ENCODE measurements at places on chromosomes 3 and 15.

- DNase-seq, result no peak
Observed at GRCh38 chr3:76986876-76987474, 52.9 kb upstream of the ROBO2 start.

DNA sequence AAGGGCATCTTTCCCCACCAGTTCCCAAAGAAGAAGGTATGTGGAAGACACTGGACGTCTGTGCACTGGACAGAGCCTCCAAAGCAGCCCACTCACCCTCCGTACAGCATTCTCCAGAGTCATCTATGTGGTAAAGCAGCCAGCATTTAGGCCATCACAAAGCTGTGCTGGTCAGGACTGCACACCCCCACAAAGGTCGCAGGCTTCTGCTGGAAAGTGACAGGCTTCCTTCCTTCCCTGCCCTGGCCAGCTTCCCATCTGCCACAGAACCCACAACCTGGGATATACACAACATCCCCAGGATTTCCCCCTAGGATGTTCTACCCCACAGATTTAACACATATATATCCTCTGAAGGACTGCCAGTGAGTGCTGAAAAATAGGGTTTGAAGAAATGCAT is 64.6 kb upstream of the GALNT15 start:
- no peak for DNase-seq

- no peak for DNase-seq
Observed at GRCh38 chr15:49902685-49903501, 216.1 kb downstream of the ATP8B4 start.

DNA sequence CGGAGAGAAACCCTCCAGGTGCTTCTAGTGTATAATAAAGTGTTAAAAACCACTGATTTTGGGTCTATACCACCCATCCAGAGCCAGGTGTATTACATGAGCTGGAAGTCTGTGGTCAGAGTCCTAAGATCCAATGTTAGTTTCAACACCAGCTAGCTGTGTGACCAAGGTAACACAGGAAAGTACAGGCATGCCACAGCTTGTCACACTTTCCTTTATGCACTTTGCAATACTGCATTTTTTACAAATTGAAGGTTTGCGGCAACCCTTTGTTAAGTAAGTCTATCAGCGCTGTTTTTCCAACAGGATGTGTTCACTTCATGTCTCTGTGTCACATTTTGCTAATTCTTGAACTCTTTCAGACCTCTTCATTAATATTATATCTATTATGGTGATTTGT is 201.3 kb upstream of the PRICKLE2 start:
- DNase-seq, result no peak

DNA sequence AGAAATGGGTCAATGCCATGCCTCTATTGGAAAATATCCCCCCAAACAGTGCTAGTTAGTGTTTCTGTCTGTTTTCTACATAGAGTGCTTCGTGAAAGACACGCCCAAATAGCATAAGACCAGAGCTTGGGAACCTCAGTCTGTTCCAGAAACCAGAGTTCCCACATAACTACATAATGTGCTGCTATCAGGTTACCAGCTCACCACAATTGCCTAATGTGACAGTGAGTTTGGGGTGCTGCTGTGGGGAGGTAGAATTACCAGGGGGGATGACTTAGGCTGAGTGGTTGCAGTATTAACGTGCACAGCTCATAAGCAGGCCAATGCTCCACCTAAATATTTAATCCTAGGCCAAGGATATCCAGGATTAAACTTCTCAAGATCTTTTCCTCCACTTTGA is 39.2 kb downstream of the DUT start:
- DNase-seq, result no peak

DNA sequence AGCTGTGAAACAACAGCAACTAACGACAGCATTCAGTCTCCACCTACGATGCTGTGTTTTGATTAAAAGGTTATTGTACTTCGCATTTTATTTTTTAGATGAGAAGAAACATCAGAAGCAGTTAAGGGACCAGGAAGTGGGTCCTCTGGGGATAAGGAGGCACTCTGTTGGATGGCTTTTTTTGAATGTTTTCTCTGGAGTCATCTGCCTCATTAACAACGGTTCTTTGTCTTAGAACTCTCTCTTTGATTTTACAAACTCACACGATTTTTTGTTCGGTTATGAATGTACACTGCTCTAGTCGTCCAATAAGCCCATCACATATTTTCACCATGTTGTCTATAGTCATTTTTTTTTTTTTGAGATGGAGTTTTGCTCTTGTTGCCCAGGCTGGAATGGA is 36.0 kb upstream of the ARPIN start:
- no peak for DNase-seq

GRCh38 chr3:134449951-134450350 is 35.8 kb downstream of the ANAPC13 start:
- DNase-seq, result no peak

GRCh38 chr3:197174927-197175326 is 123.5 kb downstream of the DLG1 start:
- no peak for DNase-seq

GRCh38 chr3:195185583-195185982 is 85.4 kb downstream of the XXYLT1 start:
- DNase-seq, result no peak

- DNase-seq, result no peak
Observed at GRCh38 chr15:61764141-61764540, 296.1 kb downstream of the VPS13C start.
